ENCODE measurements at places on chromosomes 7 and 10.

DNA sequence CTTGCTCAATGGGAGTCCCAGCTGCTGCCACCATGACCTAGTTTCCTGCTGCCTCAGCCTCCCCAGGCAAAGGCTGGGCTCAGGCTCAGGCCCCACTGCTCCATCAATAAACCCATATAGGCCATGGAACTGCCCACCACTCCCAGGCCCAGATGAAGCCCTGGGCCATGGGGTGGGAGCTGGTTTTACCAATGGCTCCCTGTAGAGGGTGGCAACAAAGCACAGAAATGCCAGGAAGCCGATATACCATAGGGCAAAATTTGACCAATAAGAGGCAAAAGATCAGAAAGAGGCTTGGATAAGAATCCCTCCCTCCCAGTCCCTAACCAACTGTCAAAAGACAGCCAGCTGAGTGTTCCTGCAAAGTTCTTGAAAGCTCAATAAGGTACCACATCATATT, 101.8 kb upstream of the DOCK1 start:
- no peak for DNase-seq

GRCh38 chr7:141685285-141686023, 16.5 kb downstream of the DENND11 start:
- DNase-seq: no peak

DNA sequence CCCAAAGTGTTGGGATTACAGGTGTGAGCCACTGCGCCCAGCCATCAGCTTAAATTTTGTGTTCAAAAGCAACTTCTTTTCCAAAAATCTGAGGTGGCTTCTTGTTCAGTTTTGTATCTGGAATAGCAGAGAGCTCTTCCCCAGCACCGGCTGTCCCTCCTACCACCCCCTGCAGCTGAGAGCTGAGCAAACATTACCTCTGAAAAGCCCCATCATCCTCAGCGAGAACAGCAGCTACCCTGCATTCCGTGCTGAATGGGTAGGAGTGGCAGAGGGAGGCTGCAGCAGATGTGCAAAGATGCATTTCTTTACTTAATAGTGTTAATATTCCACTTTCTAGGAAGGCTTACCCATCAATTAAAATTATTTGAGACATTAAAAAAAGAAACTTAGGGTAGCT, 31.8 kb downstream of the CCM2 start:
- DNase-seq: no peak

DNA sequence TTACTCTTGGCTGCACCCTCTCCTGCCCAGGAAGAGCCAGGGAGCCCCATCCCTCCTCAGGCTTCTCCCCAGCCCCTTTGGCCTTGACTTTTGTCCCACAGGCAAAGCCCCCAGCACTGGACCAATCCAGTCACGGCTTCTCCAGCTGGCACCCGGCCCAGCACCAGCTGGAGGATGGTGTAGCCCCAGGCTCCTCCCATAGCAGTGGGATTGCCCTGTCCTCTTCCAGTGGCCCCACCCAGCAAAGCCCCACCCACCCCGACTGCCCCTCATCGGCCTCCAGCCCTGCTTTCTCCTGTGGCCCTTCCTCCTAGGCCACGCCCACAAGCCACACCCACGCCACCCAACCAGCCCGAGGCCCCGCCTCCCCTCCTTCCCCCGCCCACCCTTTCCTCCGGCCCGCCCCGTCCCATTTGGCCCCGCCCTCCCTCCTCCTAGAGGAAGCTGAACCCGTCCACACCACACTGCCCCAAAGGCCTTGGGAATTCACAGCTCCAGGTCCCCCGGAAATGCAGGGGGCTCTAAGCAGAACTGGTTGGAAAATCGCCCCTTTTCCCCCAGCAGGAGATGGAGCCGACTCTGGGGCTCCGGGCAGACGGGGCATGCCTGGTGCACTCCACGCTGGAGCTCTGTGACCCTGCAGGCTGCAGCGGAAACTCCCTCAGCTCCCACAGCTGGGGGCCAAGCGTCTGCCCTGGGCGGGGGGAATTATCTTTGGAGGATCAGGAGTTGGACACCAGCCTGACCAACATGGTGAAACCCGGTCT, 25.2 kb downstream of the GET4 start:
- no peak for DNase-seq

DNA sequence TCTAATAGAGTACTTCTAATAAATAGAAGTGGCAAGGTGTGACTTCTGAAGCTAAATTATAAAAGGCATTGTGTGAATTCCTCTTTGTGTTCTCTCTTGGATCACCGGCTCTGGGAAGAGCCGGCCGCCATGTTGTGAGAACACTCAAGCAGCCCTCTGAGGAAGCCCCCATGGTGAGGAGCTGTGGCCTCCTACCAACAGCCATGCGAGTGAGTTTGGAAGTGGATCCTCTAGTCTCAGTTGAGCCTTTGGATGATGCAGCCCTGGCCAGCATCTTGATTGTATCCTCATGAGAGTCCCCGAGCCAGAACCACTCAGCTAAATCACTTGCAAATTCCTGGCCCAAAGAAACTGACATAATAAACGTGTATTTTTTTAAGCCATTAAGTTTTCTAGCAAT, 94.5 kb upstream of the CARD11 start:
- no peak for DNase-seq

GRCh38 chr10:76257816-76258215, 826.4 kb downstream of the LRMDA start:
- DNase-seq: no peak

DNA sequence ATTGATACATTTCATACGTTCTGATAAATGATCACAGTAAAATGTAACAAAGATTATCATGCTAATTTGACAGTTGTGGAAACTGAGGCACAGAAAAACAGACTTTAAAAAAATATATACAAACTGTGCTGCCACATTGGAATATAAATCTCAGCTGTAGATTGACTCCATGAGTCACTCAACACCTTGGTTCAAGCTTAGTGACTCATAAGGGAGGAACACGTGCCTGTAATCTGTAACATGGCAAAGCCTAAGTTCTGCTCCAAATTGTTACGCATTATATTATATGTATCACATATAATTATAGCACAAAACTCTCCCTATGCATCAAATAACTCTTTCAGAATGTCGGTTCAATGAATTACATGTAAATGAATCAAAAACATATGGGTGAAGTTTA, 1047.5 kb downstream of the GATA3 start:
- no peak for DNase-seq

GRCh38 chr7:105493923-105494315, 28.2 kb downstream of the PUS7 start:
- DNase-seq: no peak

DNA sequence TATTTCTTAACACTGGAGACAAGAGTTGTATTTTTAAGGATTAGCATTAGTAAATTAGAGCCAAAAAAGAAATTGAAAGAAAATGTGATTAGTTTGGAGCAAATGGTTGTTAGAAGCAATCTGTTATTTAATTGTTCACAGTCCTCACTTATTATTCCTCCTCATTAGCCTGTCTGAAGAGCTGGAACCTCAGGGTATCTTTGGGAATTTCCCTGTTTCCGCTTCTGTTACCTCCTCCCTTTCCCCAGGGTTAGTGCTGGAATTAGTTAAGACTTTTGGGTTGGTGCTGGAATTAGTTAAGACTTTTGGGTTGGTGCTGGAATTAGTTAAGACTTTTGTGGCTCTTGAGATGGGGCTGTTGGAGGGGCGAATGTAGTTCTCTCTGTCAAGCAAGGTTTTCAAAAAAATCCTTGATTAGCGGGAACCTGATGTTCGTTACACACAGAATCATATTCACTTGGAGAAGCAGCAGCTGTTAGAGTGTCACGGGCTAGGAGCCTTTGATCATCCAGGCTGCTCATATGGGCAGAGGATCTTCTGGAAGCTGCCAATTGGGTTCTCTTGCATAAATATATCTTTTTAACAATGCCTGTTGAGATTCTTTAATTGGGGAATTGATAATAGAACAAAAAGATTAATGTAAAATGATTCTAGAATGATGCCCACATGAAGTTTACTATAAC, 251.0 kb upstream of the NPSR1 start:
- DNase-seq: no peak

DNA sequence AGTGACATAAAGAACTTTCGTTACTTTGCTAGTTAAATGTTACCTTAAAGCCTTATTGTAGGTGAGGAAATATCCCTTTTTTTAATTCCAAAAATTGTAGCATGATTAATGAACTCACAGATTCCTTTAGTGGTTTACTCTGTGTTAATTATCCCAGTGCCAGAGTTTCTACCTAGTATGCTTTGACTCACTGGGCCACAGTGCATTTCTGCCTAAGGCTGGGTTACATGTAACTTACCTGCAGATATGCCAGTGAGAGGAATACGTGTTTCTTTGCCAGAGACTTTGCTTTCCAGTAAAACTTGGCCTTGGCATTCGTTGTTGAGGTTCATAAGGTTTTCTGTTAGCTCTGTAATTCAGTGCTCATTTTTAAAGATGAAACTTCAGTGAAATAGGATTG, 380.8 kb upstream of the LRGUK start:
- DNase-seq: no peak

DNA sequence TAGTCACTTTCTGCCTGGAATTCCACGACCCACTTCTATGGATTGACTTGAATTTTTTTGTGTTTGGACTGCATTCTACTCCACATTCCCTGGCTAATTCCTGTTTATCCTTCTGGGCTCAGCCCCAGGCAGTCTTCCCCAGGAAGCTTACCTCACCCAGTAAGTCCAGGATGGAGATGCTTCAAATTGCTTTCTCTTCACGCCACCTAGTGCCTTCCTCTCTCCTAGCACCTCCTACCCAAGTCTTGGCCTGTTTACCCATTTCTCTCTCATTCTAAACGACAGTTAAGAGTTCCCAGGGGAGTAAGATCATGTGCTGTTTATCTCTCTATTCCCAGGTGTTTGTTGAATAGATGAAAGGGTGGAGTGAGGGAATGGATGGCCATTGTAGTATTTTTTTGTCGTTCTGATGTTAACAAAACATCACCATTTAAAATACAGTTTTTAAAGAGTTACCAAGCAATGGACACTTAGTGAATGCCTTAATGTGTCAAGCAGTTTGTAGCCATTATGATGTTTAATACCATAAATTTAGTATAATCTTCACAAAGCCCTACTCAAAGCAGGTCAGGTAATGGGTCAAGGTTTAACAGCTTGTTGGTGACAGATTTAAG, 45.5 kb upstream of the TARP start:
- DNase-seq: no peak

GRCh38 chr10:101229266-101230182, at the start of gene LBX1:
Gene LBX1 (minus strand): TSS chr10:101229463. CDS start chr10:101228815, 648 bp downstream.
- DNase-seq: no peak

DNA sequence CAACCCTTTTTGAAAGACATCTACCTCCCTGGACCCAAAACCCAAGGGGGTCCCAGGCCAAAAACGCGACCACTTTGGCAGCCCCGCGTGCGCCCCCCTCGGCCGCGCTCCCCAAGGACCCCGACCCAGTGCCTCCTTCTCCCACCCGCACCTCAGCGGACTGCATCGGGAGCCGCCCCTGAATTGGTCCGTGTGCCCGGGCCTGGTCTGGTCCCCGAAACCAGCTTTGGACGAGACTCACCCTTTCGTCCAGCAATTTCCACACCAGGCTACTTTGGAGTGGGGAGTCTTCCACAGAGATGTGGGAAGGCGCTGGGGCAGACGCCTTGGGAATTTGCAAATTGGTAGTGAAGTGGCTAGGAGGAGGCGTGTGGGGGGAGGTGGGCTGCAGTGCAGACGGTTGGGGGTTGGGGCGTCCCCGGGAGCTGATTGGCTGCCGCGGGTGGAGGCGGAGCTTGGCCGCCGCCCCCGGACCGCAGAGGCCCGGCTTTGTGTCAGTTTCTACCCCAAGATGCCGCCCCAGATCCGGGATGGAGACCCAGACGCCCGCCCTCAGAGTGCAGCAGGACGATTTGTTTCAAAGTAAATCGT, 16.9 kb downstream of the TCAF1 start:
- no peak for DNase-seq

- no peak for DNase-seq
These were observed 180.3 kb downstream of the DNAJB6 start for GRCh38 chr7:157516911-157517781.

GRCh38 chr10:68878496-68878895, 22.6 kb upstream of the DDX50 start:
- DNase-seq: no peak

DNA sequence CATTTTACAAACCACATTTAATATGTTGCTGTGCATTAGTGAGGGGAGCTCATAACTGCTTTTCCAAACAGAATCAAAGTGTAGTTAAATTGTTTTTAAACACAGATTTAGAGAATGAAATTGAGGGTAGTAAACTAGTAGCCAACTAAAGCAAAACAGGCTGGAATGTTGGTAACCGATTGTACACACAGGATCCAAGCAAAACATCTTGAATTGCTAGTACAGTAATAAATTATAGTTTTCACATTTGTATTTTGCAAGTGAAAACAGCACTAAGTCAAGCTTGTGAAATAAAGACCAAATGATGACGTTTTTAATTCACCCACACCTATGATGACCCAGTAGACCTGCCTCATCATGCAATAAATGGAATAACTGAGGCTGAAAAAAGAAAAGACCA, 198.3 kb downstream of the HDAC9 start:
- no peak for DNase-seq

DNA sequence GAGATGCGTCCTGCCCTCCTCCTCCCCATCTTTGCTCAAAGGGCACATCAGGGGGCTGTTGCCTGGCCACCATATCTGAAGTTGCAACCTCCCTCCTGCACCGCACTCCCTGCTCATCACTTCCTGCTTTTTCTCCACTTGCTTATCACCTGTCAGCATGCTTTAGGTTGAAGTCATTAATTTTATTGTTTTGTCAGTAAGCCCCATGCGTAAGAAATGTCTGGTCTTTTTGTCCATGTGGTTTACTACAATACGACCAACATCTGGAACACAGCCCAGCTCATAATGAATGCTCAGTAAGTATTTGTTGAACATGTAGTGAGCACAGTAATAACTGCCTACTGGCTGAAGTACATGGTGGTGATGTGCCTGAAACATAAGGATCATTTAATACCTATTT, 71.6 kb upstream of the GJD4 start:
- DNase-seq: no peak

DNA sequence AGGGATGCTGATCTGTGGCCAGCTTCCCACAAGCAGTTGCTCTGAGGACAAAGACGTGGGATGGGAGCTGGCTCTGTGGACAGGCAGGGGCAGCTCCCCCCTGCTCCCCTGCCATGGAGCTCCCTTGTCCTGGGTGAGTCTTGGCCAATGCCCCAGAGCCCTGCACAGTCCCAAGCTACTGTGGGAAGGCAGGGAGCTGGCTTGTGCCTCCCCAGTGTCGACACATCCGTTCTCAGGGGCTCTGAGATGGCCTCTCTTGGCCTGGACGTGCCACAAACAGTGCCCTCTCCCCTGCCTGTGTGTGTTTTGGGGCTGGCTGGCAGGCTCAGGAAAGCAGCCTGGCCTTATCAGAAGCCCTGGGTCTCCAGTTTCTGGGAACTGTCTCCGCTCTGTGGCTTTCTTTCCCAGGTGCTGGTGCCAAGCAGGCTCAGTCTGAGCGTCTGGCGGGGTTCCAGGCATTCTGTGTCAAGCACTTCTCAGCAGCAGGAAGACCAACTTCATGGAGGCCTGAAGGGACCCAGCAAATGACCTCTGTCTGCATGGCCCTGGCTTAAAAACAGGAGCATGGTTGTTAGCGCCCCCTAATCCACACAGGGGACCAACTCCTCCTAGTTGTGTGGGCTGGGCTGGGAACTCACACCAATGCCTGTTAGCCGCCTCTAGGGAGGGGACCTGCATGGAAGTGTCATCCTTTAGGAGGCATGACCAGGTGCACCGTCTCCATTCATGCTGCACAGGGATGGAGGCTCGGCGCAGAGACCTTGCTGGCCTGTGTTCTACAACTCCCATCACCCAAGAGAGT, 375.2 kb downstream of the RPS24 start:
- DNase-seq: no peak

All from activated CD8-positive, alpha-beta memory T cell treated with anti-CD3 and anti-CD28 coated beads for 48 hours (primary cell).